ENCODE measurements at places on chromosomes 2 and 18.
A peak's percentile ranks its signal among the peaks of the same experiment; 100 is the strongest.

DNA sequence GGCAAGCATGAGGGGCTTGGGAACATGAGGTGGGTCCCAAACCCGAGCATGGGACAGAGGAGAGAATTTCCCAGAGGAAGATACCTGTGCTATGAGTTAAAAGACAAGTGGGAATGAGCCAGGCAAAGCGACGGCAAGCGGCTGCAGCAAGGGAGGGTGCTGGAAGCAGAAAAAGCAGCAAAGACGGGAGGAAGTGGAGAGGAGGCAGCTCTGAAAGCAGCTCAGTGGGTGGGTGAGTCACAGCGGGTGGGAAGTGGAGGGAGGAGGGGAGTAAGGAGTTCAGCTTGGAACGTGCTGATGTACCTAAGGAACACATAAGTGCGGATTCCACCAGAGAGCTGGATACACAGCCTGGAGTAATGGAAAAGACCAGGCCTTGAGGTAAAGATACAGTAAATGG is 41.4 kb downstream of the THUMPD2 start:
- DNase-seq, result no peak

DNA sequence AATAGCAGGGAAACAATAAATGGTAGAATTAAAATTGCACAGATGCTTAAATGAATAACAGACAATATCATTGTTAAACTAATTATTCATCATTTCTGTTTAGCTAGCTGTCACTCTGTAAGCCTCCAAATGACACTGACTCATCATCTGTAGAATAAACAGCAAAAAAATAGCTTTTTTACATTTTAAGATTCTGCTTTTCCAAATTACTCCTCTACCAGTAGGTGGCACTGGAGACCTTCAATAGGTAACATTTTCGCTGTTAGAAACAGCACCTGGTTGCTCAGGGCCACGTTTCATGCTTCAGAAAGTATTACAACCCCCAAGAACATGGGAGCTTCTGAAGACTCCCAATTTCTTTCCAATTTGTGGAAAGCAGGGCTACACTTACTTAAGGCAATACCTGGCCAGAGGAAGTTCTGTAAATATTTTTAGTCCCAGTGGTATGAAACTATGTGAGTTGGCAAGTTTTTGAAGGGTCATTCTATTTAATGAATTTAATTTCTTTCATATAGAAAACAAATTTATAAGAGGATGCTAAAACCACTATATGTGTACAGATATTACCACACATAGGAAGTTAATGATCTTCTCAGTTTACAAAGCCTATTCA is 45.4 kb downstream of the TTN start:
- DNase-seq, result no peak

- DNase-seq, result no peak
These were observed 25.0 kb upstream of the CXXC1 start for GRCh38 chr18:50312296-50313030.

DNA sequence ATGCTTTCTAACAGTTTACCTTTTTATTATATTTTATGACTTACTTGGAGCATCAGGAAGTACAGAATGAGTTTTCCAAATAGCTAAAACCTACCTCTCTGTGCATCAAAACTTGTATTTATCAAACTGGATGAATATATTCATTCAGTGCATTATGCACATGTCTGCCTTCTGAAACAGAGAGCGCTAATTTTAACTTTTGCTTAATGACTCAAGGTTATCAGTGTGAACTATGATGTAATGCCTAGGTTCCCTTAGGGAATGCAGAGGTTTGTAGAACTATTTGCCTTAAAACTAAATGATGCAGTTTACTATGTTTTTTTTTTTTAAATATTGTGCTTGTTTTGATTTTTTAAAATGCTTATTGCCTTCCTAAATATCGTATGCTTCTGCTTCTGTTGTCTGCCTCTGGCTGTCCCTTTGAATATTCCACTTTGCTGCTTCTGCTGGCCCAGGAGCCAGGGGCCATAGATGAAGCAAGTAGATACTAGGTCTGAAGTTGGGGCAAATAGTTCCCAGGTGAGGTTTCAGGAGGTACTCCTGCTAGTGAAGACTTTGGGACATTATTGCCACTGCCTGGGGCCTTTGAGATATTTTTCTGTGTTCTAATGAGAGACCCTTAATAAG is 16.5 kb downstream of the TMEM178A start:
- no peak for DNase-seq

DNA sequence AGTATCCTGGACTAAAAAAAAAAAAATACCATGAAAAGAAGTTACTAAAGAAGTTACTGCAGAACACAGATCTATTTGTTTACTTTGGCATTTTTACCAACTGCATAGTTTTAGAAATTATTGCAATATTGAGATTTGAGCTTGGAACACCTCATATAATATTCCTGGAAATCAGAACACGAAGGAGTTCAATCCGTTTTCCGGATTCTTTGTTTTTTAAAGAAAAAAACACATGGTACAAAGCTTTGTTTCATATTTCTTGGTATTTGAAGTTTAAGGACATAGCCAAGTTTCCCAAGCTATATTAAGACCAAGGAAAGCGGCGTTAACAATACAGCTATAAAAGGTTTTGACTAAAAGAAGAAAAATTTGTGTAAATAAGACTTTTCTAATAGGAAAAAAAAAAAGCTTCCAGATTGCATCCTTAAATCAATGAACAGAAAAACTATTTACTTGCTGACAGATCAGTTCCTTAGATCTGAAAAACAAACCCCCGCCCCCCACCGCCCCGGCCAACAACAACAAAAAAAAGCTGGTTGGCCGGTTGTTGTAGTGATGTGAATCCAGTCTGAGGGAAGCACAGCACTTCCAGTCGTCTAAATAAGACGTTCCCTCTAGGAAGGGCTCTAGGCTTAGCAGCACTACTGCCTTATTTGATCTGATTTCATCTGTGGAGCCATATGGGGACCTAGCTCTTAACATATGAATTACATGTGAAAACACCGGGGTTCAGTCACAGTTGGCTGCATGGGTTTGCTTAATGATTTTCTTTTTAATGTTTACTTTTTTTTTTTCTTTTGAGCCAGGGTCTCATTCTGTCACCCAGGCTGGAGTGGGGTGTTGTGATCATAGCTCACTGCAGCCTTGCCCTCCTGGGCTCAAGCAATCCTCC is 2.5 kb upstream of the RHOB start:
- no peak for DNase-seq

- DNase-seq, result no peak
These were observed 21.4 kb downstream of the FAM98A start for GRCh38 chr2:33577668-33578067.

GRCh38 chr2:71700041-71700657 is 246.8 kb downstream of the DYSF start:
- DNase-seq, result peak; percentile 7

DNA sequence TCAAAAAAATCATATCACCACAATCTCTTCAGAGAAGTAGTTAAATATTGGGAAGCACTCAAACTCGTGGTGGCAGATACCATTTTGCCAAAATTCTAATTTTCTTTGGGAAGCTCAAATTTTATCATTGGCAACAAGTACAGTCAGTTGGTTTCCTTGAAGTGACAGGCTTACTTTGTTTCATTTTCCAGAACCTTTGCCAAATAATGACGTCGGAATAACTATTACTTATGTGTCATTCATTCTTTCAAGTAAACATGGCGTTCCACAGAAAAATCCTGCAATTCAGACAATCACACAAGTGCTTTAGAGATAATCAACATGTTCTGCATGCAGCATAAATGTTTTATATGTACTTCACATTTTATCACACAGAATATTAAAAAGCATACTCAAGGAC is 5.4 kb downstream of the TTLL4 start:
- no peak for DNase-seq

Data from activated T-cell treated with anti-CD3 and anti-CD28 coated beads, Interleukin-2, amount 50 U/mL, for 24 hours (primary cell).